Transverse colon (tissue), 4 donors: ENCODE measurements at places on chromosomes 2 and 18.
A peak's percentile ranks its signal among the peaks of the same experiment; 100 is the strongest.

DNA sequence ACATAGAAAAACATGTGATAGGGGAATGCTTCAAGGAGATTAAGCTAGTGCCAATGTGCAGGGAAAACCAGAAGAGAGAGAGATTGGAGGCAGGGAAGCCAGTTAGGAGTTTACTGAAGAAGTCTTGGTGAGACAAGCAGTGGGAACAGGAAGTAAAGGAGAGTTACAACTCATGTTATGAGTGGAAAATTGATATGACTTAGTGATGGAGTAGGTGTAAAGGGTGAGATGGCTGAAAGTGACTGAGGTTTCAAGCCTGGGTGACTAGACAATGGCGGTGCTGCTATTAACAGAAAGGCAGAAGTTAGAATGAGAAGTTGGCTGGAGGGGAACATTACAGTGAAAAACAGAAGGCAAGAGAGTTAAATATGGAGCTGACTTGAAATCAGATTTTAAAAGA, 16.5 kb downstream of the DOK1 start:
- H3K4me1 ChIP-seq: no peaks in the 10 kb centered on the region
- no peak for DNase-seq
- no peak overlapping the region for H3K4me3 ChIP-seq
- H3K27ac ChIP-seq: no peak overlapping the region
- no peaks in the 10 kb centered on the region for H3K36me3 ChIP-seq
- no peaks in the 10 kb centered on the region for H3K27me3 ChIP-seq

GRCh38 chr2:223366566-223366965, 235.6 kb downstream of the SCG2 start:
- H3K4me1 ChIP-seq: no peaks in the 10 kb centered on the region
- H3K36me3 ChIP-seq: no peaks in the 10 kb centered on the region
- no peaks in the 10 kb centered on the region for H3K27me3 ChIP-seq
- DNase-seq: no peak
- no peak overlapping the region for H3K4me3 ChIP-seq

GRCh38 chr18:32974421-32975162, 201.8 kb upstream of the KLHL14 start:
- H3K36me3 ChIP-seq: no peaks in the 10 kb centered on the region
- H3K4me3 ChIP-seq: no peak overlapping the region
- H3K27ac ChIP-seq: no peak overlapping the region
- H3K4me1 ChIP-seq: no peaks in the 10 kb centered on the region

GRCh38 chr2:241563981-241564595, 5.5 kb downstream of the BOK start:
- H3K27me3 ChIP-seq: peaks cover 7% of the 10 kb centered on the region
- H3K4me1 ChIP-seq: peaks cover 34% of the 10 kb centered on the region
- DNase-seq: no peak

GRCh38 chr2:236369661-236370062, 105.5 kb upstream of the ASB18 start:
- H3K4me1 ChIP-seq: no peaks in the 10 kb centered on the region
- no peak for DNase-seq
- H3K27ac ChIP-seq: no peak overlapping the region
- H3K4me3 ChIP-seq: no peak overlapping the region

DNA sequence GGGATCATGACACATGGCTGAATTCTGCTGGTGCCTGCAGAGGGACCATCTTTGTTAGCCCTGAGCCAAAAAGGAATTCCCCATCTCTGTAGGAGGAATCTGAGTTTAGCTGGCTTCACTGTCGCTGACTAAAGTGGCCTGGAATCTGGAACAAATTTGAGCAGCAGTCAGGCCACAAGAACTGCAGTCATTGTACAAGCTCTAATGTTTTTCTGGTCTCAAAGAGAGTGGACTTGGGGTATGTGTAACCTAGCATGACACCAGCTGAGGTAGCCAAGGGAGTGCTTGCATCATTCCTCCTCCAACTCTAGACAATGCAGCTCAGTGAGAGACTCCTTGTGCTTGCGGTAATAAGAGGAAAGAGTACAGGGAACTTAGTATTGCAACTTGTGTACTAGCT, 539.1 kb upstream of the LRRTM4 start:
- no peak overlapping the region for H3K4me3 ChIP-seq
- H3K36me3 ChIP-seq: no peaks in the 10 kb centered on the region
- H3K27me3 ChIP-seq: no peaks in the 10 kb centered on the region
- H3K4me1 ChIP-seq: no peaks in the 10 kb centered on the region

GRCh38 chr2:105330681-105331375, 1.3 kb upstream of the TGFBRAP1 start:
- H3K36me3 ChIP-seq: no peaks in the 10 kb centered on the region
- no peak overlapping the region for H3K4me3 ChIP-seq
- peak overlapping the region; percentile 95 for H3K27ac ChIP-seq
- no peaks in the 10 kb centered on the region for H3K27me3 ChIP-seq

DNA sequence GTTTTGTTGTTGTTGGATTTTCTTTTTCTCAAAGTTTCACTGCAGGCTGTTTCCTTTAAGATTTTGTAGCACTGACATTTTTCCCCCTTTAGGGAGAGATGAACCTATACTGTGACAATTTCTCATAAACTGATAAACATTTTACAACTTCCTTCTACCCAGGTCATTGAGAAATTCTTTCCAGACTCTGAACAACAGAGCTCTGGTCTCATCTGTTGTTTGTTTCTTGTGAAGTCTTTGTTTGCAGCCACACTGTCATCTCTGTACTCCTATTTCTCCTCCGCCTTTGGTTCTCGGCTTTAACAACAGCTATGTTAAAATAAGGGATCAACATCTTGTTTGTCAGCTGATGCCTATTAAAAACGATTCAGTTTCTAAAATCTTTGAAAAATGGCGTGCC, 167.6 kb downstream of the VWC2L start:
- no peak for DNase-seq
- no peak overlapping the region for H3K27ac ChIP-seq
- H3K4me3 ChIP-seq: no peak overlapping the region
- H3K4me1 ChIP-seq: no peaks in the 10 kb centered on the region

- H3K27me3 ChIP-seq: peaks cover 3% of the 10 kb centered on the region
- H3K36me3 ChIP-seq: no peaks in the 10 kb centered on the region
- H3K4me3 ChIP-seq: no peak overlapping the region
Measured at GRCh38 chr2:30048636-30049175, 98.1 kb upstream of the YPEL5 start.

DNA sequence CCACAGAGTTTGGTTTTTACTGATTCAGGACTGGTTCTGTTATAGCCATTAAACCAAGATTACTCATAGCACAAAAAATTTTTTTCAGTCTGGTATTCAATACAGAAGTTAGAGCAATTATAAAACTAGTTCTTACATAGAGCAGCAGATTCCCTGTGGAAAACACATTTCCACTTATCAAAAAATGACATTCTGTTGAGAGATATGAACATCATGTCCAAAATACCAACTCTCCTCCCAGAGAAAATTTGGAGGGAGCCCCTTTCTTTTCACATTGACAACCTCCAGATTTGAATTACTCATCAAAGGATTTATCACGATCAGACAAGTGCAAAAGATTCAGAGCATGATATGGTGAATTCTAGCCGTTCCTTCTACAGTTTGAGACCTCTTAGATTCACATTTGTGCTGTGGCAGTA, 126.8 kb upstream of the SERPINE2 start:
- no peak for DNase-seq
- no peaks in the 10 kb centered on the region for H3K36me3 ChIP-seq
- no peak overlapping the region for H3K4me3 ChIP-seq
